ENCODE measurements at places on chromosomes 11 and 22. TPM values are rescaled to one million over a fixed set of nuclear protein-coding genes. Genes with fewer than 3 reads are reported as not detected.

JAML gene
- not detected for total RNA-seq

CNGA4 gene
- 0.09 TPM for total RNA-seq

CREBZF gene
- 31.0 TPM for total RNA-seq

RAB38 gene
- 1.4 TPM for total RNA-seq

EXPH5 gene
- 0.09 TPM for total RNA-seq

CD6 gene
- not detected for total RNA-seq
